ENCODE measurements at places on chromosomes 6 and 20. TPM values are rescaled to one million over a fixed set of nuclear protein-coding genes. Genes with fewer than 3 reads are reported as not detected.

ADGRB3 gene
- polyA plus RNA-seq, result not detected

TLDC2 gene
- polyA plus RNA-seq, result 4.1 TPM

SLC32A1 gene
- not detected for polyA plus RNA-seq

PPP1R16B gene
- 0.97 TPM for polyA plus RNA-seq

GRCh38 chr6:444653-445275 is 53.2 kb downstream of the IRF4 start:
- no peak overlapping the region for H3K4me3 ChIP-seq
- DNase-seq, result no peak
- no peaks in the 10 kb centered on the region for H3K4me1 ChIP-seq
- H3K27ac ChIP-seq, result no peak overlapping the region
- H3K27me3 ChIP-seq, result no peaks in the 10 kb centered on the region

DNA sequence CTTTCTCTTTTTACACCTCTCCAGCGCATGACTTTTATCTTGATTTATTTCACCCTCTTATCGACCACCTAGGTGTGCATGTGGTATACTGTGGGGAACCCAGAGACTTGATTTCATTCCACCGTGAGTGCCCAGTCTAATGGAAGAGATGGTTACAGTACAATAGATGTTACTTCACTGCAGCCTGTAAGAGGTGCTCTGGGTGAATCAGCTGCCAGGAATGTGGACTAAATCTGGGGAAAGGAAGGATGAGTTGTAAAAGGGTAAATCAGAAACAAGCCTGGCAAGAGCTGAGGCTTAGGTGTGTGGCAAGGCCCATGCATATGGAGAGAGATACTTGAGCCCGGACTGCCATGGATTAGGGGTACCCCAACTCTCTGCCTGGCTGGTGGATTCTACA is 7.4 kb downstream of the STK35 start:
- DNase-seq, result no peak
- no peak overlapping the region for H3K27ac ChIP-seq
- no peak overlapping the region for H3K4me3 ChIP-seq
- no peaks in the 10 kb centered on the region for H3K36me3 ChIP-seq
- no peaks in the 10 kb centered on the region for H3K27me3 ChIP-seq

DNA sequence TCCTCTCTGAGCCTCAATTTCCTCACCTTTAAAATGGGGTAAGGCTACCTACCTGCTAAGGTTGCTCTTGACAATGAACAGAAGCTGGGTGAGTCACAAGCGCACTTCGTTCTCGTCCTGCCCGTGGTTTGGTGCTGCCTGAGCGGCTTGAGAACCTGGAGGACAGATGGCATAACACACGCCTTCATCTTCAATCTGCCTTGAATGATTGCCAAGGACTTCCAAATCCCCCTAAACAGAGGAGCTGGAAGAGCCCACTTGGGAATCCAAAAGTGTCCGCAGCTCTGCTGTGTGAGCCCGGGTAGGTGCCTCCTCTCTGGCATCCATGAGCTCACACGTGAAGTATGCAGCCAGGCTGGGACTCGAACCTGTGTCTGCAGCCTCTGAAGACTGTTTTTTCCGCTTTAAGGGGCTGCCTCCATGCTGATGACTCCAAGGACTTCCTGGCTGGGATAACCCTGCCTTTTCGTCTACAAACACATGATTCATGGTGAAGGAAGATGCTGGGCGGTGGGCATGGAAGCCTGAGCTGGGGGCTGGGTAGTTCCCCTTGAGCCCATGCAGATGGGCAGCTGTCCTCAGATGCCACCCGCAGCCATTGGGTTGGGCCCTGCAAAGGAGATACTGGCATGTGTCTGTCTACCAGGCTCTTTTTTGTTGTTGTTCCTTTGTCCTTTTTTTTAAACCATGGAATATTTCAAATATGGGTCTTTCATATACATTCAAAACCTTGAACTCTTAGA is 25.3 kb upstream of the CSNK2A1 start:
- no peaks in the 10 kb centered on the region for H3K4me1 ChIP-seq
- no peak overlapping the region for H3K27ac ChIP-seq
- no peaks in the 10 kb centered on the region for H3K27me3 ChIP-seq
- DNase-seq, result no peak
- no peak overlapping the region for H3K4me3 ChIP-seq

GRCh38 chr6:91132461-91132860 is 545.6 kb upstream of the MAP3K7 start:
- no peaks in the 10 kb centered on the region for H3K4me1 ChIP-seq
- no peak overlapping the region for H3K4me3 ChIP-seq
- DNase-seq, result no peak

GRCh38 chr6:118565311-118565960 is 17.3 kb downstream of the PLN start:
- H3K4me3 ChIP-seq, result no peak overlapping the region
- DNase-seq, result no peak
- H3K36me3 ChIP-seq, result no peaks in the 10 kb centered on the region
- no peaks in the 10 kb centered on the region for H3K27me3 ChIP-seq
- no peaks in the 10 kb centered on the region for H3K4me1 ChIP-seq
- no peak overlapping the region for H3K27ac ChIP-seq

- no peaks in the 10 kb centered on the region for H3K27me3 ChIP-seq
- no peaks in the 10 kb centered on the region for H3K4me1 ChIP-seq
- no peaks in the 10 kb centered on the region for H3K36me3 ChIP-seq
- H3K4me3 ChIP-seq, result no peak overlapping the region
- DNase-seq, result no peak
Observed at GRCh38 chr6:33280539-33280938, 3.6 kb downstream of the B3GALT4 start.

DNA sequence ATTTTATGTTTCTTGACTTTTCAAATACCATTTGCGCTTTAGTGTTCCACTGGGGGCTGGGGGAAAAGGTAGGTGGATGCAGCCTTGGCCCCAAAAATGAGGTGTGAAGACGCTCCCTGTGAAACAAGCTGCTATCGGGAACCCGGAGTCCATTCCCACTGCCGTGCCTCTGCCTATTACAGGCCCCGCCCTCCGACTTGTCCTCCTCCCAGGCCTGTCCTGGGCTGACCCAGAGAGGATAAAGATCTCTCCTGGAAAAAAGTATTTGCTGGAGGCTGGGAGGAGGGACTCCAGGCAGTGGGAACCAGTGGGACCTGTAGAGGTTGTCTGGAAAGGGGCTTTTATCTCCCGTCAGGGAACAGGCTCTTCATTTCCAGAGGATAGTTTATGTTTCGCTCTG is 215.0 kb downstream of the SLC24A3 start:
- no peak overlapping the region for H3K27ac ChIP-seq
- no peak for DNase-seq
- no peak overlapping the region for H3K4me3 ChIP-seq
- peaks cover 5% of the 10 kb centered on the region for H3K4me1 ChIP-seq
- H3K27me3 ChIP-seq, result no peaks in the 10 kb centered on the region
